ENCODE measurements at places on chromosomes 5 and 9. TPM values are rescaled to one million over a fixed set of nuclear protein-coding genes. Genes with fewer than 3 reads are reported as not detected.

The TMEFF1 gene
- not detected for total RNA-seq

The PDCD1LG2 gene
- 0.46 TPM for total RNA-seq

The IL13 gene
- not detected for total RNA-seq

The HMHB1 gene
- total RNA-seq, result not detected

The GGTA1 gene
- not detected for total RNA-seq

The PKD2L2 gene
- not detected for total RNA-seq

The INSL4 gene
- not detected for total RNA-seq

GRCh38 chr5:82096249-82096648, 124.4 kb downstream of the ATG10 start:
- DNase-seq, result no peak

- no peak for DNase-seq
Observed at GRCh38 chr9:136386018-136386417, 12.5 kb upstream of the CARD9 start.

DNA sequence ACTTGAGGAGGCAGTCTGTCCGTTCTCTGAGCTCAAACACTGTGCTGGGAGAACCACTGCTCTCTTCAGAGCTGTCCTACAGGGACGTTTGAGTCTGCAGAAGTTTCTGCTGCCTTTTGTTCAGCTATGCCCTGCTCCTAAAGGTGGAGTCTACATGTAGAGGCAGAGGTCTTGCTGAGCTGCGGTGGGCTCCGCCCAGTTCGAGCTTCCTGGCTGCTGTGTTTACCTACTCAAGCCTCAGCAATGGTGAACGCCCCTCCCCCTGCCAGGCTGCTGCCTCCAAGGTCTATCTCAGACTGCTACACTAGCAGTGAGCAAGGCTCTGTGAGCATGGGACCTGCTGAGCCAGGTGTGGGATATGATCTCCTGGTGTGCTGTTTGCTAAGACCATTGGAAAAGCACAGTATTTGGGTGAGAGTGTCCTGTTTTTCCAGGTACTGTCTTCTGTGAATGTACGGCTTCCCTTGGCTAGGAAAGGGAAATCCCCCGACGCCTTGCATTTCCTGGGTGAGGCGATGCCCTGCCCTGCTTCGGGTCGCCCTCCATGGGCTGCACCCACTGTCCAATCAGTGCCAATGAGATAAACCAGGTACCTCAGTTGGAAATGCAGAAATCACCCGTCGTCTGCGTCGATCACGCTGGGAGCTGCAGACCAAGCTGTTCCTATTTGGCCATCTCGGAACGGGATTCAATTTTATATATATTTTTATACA, 58.5 kb downstream of the CNTRL start:
- no peak for DNase-seq

GRCh38 chr5:107368615-107369014, 302.1 kb downstream of the EFNA5 start:
- DNase-seq, result no peak

- DNase-seq, result no peak
Observed at GRCh38 chr5:164253764-164254163, 748.3 kb downstream of the MAT2B start.

DNA sequence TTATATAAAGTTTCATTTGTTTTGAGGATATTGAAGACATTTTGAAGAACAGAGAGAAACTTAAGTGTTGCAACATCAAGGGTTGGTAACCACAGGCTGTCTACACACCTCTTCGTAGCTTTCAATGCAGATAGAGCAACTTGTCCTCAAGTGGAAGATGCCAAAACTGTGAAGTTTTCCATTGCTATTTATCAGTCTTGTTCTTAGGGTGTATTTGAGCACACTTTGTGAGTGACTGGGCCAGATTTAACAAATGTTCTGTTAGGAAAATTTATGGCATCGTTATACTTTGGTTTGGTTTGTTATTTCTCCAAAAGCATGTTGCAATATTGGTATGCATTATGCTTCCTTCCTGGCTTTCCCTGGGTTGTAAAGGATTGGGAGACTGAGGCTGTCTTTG, 31.6 kb downstream of the NNT start:
- no peak for DNase-seq

DNA sequence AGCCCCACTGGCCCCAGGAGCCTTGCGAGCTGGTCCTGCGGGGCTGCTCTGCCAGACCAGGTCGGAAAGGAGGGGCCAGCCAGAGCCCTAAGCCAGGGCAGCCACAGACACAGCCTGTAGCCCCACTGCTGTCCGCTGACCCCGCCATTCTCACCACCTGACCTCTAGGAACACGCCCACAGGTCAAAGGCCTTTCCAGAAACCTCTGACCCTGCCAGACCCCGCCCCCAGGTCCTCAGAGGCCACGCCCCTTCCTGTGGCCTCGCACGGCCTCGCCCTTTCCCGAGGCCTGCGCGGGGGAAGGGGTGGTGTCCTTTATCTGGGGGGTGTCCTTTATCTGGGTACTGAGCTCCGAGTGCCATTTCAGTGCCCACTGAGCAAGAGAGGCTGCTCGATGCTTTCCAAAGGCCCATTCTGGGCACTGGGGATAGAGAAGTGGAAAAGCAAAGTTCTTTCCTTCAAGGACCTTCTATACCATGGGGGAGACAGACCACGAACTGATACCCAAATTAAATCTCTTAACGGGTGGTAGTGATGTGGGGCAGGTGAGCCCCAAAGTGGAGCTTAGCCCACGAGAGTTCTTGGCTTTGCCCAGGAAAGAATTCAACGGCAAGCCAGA, 46.5 kb downstream of the P4HA2 start:
- DNase-seq, result no peak

DNA sequence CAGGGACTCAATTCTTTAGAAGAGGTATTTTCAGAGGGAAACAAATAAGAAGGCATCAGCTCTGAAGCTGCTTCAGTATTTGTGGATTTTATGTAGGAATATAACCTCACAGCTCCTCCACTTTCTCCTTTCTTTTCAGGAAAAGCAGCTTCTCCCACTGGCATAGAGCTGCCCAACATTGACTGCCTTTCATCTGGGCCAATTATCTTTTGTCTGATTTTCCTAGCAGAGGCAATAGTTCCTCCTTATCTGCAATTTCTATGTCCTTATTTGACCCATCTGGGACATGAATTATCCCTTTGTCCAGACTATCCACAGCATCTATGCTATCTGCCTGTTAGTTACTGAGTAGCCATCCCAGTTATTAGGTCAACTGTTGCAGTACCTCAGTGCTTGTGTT, 1671.2 kb upstream of the ACO1 start:
- DNase-seq, result no peak

DNA sequence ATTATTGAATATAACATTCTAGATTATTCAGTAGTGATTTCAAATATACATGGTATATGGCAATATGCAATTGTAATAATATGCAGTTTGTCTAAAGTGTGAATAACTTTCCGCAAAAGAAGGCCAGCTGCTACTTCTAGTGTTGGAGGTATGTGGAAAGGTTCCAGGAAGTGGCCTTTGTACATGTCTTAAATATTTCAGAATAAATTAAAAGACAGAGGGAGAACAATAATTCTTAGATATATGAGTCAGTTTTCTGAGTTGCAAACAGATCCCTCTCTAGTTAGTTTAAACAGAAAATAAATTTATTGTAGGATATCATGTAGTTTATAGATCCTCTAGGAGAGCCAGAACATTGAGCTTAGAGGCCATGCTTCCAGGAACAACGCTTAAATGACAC, 210.8 kb upstream of the ELL2 start:
- DNase-seq, result no peak

DNA sequence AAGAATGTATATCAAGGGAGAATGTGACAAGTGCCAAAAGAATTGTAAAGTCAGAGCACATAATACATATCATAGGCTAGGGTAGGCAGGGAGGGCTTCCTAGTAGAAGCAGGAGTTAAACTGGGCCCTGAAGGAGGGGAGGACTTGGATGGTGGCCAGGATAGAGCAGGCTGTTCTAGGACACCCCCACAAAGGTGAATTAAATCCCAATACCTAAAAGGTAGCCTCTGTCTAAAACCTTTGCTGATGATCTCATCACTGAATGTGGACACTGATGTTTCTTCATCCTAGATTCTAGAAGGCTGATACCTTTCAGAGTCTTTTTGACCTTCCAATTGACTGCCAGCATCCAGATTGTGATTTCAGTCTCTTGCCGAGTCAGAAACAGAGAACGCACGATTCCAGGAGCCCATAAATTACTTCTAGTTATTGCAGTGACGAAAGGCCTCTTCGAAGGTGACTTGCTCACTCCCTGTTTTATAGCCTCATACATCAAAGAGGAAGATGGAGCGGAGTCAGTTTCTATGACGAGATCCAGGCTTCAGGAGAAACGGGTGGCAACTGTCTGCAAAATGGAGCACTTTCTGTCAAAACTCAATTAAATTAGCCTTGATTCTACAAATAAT, 43.2 kb downstream of the KIF4B start:
- DNase-seq, result no peak

- no peak for DNase-seq
Observed at GRCh38 chr5:32908641-32909040, 197.5 kb downstream of the NPR3 start.

- no peak for DNase-seq
Observed at GRCh38 chr9:87867391-87867790, 15.3 kb upstream of the SPATA31E1 start.

DNA sequence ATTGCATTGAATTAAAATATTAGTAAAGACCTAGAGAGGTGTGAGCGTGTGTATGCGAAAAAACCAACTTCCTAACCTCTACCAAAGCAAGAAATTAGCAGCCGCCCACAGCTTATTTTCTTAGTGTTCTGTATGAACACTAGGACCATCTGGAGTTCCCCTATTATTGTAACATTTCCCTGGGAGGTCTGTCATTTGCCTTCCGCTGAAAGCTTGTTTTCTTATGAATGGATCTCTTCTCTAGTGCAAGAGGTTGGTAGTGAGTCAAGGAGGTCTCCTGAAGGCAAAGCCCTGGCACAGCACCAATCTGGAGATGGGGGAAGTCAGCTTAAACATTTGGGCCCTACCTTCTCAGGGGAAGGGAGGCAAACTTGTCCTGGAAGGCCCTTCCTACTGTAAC, 10.8 kb downstream of the TNFSF8 start:
- no peak for DNase-seq

DNA sequence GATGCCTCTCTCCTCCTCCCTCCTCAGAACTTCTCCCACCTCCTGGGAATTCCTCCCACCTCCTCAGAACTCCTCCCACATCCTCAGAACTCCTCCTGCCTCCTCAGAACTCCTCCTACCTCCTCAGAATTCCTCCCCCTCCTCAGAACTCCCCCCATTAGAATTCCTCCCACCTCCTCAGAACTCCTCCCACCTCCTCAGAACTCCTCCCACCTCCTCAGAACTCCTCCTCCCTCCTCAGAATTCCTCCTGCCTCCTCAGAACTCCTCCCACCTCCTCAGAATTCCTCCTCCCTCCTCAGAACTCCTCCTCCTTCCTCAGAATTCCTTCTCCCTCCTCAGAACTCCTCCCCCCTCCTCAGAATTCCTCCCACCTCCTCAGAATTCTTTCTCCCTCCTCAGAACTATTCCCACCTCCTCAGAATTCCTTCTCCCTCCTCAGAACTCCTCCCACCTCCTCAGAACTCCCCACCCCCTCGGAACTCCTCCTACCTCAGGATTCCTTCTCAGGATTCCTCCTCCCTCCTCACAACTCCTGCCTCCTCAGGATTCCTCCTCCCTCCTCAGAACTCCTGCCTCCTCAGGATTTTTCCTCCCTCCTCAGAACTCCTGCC, 23.9 kb downstream of the SLC46A2 start:
- peak; percentile 79 for DNase-seq

DNA sequence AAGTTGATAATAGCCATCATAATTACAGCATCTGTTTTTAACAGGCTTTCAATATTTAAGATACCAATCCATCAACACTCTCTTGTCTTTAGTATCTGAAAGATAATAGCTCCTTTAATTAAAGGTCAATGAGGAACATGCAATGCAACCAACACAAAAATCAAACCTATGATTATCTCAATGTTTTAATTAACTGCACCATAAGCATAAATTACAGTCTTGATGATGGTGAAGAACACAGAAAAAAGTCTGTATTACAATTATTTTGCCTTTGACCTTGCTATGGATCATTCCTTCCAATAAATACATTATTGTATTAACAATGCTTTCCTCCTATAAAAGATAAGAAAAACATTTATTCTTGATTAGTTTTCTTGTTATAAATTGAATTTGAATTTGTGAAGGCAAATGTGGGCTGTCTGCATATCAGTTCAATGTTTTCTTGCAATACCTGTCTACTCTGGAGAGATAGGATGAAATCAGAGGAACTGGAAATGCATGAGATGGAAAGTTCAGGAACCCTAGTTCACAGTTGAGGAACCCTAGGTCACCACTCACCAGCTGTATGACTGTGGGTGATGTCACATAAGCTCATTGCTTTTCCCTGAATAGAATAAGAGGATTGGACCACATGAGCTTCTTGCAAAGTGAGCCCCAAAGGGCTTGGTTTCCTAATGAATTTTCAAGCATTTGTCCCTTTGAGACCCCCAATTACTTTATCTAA, 58.5 kb upstream of the ANXA1 start:
- no peak for DNase-seq

- no peak for DNase-seq
Observed at GRCh38 chr9:6183627-6184026, 32.0 kb upstream of the IL33 start.

Measured in PC-3 (cell line).